ENCODE measurements at places on chromosomes 11 and 22.

- no peak for DNase-seq
Measured at GRCh38 chr11:33001751-33002542, 13.7 kb upstream of the DEPDC7 start.

DNA sequence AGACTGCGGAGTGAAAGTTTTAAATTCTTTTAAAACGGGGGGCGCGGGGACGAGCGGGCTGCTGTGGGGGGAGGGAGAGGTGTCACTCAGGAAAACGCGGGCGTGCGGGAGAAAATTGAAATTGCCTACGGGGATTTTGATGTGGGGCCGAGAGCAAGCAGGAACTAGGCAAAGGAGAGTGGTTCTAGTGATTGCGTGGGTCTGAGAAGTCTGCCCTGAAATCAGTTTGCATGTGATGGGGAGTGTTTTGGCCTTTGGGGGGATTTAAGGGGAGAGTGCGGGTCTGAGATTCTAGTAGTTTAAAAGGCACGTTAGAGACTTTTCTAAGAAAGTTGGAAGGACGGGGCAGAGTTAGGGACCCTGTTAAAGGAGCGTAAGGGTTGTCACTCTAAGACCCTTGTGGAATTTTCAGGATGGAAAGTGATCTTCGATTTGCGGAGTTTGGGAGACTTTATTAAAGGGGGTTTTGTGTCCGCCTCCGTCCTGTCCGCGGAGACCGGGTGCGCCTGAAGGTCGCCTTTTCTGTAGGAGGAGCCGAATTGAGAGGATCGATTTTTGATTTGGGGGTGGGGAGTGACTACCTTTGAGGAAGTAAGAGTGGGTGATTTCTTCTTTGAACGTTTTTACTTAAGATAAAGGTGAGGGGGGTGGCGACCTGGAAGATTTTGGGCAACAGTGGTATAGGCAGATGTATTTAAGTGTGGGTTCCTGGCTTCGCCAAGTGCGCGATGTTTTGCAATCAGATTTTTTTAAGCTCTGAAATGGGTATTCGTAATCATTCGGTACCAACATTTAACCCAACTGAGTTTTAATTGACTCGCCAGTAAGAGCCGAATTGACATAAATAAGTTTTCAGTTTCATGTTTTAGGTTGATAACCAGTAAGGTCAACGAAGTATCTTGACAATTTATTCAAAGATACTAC lies 1.1 kb downstream of the EED start:
- DNase-seq, result no peak

DNA sequence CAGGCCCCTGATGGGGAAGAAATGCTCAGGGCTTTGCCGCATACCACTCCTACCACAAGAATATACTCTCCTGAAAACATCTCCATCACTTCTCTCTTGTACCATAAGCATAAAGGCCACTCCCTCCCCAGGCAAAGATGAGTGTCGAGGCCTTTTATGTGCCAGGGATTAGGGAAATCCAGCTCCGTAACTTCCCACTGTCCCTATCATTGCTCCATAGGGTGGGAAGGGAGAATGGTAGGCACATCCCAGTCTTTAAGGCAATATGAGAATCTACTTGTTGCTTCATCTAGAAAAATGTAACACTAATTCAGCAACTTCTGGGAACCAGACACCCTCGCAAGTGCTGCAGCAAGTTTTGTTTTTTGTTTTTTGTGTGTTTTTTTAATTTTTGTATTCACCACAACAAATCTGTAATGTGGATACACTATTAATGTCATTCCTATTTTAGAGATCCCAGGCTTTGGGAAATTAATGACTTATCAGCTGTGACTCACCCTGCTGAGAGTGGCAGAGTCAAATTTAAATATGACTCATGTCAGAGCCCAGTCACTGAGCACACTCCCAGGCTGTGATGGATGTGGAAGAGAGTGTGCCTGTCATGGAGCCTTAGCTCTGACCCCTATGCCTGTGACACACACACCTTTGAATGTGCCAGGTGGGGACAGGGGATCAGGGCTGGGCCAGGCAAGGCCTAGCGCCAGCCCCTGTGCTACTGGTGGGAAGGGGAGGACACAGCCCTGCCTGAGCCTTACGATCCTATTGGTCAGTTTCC lies 23.4 kb downstream of the PANX1 start:
- DNase-seq, result no peak

GRCh38 chr11:105071089-105071732 lies 26.1 kb upstream of the CARD16 start:
- DNase-seq, result no peak

- DNase-seq, result no peak
Measured at GRCh38 chr22:45709060-45709739, 37.6 kb downstream of the ATXN10 start.

- no peak for DNase-seq
Measured at GRCh38 chr11:2990617-2991451, 1.3 kb downstream of the NAP1L4 start.

Measured in NCI-H187 (cell line).